ENCODE measurements at places on chromosomes 7 and 10.

DNA sequence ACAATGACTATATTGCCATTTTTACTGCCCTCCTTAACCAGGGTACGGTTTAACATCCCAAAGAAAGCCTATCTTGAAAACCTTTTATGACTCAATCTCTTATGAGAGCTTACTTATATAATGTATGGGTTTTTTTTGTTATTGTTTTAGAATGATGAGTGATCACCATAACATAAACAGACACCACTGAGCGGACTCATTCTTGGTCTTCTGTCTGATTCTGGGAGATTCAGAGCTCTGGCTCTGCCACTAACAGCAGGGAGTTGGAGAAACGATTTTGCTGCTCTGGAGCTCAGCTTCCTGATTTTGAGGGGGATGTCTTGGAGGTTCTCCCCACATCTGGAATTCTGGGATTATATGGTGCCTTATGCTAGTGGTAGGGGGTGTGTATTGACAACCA is 244.1 kb downstream of the FRMD4A start:
- DNase-seq: no peak

DNA sequence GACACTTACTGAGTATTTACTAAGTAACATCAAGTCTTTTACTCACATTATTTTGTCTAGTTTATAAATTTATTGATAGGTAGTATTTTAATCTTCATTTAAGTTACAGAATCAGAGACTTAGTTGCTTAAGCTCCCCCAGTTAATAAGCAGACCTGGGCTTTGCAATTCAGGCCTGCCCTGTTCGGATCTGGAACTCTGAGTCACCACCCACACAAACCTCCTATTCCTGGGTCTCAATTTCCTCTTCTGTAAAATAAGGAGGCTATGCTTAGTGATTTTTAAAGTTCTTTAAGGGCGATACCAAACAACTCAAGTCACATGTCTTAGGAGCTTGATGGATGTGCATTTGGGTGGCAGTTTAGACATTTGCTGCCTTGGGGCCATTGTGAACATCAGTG is 3.5 kb upstream of the MGAM start:
- no peak for DNase-seq

DNA sequence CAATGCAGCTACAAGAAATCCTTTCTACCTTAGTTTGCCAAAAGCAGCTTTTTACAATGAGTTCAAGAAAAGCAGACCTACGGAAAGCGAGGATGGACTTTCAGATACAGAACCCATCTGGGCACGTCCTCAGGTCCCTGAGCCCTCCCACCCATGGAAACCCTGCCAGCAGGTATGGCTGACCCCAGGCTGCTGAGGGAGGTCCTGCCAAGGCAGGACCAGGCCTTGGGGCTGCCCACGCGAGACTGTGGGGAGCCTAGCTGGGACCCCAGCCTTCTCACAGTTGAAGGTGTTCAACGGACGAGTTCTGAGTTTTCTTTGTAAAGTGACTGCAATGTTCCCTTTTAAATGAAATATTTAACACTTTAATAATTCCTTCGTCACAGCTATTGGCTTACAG is 245.0 kb downstream of the MGMT start:
- no peak for DNase-seq

GRCh38 chr7:125423458-125424155 is 494.0 kb upstream of the POT1 start:
- no peak for DNase-seq

DNA sequence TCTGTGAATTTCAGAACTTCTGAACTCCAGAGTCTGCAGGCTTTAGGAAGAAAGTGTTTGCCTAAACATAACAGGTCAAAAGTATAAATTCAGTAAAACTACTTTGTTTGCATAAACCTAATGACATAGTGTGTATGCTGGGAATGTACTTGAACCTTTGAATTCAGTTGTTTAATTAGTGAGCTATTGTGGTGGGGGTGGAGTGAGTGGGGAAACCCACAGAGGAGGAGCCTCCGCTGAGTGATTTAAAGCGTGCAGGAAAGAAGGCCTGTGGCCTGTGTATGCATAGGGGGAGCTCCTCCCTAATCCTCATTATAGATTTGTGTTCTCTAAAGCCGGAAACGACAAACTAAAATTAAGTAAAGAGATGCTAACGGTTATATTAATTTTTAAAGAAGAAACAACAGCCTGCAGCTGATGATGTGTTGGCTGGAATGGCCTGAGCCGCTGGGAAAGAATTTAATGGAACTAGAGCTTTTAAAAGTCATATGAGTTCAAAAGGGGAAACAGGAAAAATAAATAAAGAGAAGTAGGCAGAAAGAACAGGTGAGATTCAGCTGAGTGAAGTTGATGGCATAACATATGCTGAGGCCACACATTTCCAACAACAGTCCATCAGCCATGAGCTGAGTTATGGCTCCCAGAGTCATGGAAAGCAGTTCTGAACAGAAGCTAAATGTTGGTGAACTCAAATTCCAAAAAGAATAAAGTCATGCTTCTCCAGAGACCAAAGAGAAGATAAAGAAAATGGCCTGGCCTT is 595.0 kb downstream of the GRM8 start:
- DNase-seq: no peak

- DNase-seq: no peak
Observed at GRCh38 chr7:148622887-148623585, 32.5 kb downstream of the C7orf33 start.

GRCh38 chr10:60803433-60803832 is 25.2 kb downstream of the CDK1 start:
- no peak for DNase-seq

DNA sequence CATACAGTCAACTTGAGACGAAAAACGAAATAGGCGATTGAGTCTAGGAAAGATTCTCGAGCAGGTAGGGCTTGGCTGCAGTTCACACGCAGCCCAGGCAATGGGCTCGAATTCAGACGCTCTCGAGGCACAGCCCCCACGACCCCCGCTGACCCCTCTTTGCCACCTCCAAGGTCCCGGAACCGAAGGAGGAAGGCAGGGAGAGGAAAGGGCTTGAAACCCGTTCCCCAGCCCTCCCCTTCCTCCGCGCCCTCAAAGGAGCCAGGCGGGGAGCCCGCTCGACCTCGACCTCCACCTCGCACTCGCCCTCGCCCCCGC is 441 bp downstream of the CCDC186 start:
- no peak for DNase-seq

- DNase-seq: no peak
Observed at GRCh38 chr10:45076891-45077290, 76.2 kb downstream of the ZNF22 start.

DNA sequence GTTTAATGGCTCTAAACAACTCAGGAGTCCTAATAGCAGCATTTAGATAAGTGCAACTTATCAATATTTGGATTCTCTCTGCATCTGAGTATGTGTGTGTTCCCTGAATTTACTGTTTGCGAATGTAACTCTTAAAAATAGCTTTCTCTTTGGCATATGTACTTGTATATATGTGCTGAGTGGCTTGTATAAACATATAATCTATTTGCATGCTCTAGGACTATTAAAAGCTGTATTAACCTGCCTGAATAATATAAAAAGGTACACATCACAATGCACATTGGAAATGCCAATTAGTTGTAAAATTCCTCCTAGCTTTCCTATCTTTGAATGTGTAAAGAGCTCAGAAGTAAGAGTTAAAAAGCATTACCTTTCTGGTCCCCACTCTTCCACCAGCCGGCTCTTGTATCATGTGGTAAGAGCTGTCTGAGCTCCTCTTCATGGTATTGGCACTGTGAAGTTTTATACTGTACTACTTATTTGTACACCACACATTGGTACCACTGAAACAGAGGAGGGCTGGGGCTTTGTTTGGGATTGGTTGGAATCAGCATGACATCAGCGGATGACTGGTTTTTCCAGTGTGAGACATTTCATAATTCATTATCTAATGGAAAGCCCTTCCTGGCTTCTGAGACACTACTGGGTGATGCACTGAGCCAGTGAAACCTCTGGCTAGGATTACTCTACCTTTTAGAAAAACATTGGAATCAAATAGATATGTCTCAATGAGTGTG is at the start of gene INHBA:
Gene INHBA, minus strand, starts transcription at position 456 of the 737 bp plus-strand sequence. CDS start 2,716 bp downstream, outside the sequence.
- DNase-seq: no peak

GRCh38 chr7:98982686-98983085 is 104.4 kb downstream of the TRRAP start:
- DNase-seq: no peak

GRCh38 chr7:66429498-66430163 is 199.1 kb upstream of the KCTD7 start:
- no peak for DNase-seq

- no peak for DNase-seq
Observed at GRCh38 chr10:13496164-13496563, 32.6 kb downstream of the BEND7 start.

DNA sequence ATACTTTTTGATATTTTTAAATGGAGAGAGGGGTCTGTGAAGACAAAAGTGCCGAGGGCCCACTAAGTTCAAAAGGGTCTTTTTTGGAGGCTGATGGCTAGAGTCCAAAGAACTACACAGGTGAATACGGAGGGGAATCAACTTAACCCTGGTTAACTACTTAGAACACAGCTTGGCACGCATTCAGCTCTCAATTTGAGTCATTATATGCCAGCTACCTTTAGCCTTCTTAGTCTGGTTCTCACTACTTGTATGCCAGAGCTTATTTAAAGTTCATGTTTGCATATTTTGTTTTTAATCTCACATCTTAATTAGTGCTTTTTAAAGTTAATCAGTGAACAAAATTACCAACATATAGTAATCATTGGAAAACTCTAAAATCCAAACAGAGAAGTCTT is 80.8 kb downstream of the VWDE start:
- DNase-seq: no peak

DNA sequence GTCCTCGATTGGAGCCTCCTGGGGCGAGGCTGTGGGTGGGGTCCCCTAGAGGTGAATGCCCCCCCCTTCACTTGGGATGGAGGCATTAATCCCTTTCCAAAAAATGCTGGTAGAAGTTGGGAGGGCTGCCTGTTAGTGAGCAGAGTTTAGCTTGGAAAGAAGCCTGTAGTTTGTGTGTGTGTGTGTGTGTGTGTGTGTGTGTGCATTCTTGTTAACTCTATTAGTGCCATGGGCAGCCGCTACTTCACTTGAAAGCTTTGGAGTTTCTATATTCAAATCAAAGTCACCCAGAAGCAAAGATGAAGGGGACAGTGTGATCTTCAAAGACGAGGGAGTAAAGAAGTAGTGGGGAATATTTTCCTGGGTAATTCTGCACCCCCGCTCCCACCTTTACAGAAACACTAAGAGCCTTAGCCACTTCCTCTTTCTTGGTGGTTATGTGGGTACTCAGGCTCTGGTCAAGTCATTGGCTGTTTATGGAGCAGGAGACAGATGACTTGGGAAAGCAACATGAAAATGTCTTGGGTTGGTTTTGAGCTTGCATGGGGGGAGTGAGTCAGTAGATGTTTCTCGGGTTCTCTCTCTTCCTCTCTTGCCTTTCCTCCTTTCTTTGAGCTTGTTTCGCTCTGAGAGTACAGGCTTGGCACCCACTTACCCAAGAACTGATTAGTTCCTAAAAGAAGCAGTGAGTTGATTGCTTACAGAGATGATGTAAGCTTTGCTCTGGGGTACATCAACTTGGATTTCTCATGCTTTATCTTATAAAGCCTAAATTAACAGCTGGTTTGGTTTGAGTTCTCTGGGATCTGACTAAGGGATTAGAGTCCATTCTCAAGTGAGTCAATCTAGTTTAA is 35.9 kb downstream of the TCF7L2 start:
- no peak for DNase-seq

DNA sequence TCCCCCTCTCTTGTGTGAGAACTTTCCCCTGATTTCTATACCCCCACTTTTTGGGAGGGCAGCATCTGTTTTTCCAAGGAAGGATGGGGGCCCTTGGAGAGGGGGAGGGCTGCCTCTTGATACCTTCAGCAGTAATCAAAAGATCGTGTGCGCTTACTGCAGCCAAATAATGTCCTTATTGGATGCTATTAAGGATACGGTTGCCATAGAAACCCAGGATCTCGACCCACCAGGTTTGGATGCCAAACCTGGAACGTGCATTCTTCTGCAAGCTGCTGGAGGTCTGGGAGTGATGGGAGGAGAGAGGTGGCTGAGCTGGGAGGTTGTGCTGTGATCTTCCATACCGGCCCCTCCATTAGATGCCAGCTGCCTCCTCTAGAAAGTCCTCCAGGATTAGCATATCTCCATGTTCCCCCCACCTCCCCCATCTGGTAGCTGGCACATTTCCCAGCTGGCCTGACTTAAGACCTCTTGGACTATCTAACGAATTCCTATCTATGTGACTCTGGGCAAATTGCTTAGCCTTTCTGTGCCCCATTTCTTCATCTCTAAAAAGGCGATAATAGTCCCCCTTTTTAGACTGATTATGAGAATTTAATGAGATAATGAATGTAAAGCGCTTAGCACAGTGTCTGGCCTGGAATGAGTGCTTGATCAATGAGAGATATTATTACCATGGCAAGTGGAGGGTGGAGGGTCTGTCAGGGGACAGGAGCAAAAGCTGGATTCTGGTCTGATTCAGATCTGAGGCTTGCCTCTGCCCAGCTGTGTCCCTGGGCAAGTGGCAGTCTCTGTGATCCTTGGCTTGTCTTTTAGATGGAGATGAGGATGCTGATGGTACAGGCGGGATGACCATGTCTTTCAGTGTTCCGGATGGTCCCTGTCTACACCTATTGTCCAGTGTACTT is 78.5 kb upstream of the PCBD1 start:
- no peak for DNase-seq

DNA sequence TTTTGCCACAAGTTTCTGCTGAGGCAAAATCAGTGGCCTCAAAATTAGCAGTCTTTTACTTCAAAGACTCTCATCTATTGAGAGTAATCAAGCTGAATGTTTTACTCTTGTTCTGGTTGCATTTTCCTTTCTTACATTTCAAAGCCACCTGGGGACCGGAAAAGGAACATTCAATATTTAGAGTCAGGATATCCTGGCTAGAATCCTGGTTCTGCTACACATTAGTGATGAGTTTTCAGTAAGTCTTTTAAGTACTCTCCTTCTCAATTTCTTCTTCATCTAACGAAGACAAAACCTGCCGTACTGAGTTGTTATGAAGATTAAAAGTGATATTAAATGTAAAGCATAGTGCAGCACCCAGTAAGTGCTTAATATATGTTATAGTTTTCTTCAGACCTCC is 52.5 kb downstream of the LAMB4 start:
- no peak for DNase-seq

DNA sequence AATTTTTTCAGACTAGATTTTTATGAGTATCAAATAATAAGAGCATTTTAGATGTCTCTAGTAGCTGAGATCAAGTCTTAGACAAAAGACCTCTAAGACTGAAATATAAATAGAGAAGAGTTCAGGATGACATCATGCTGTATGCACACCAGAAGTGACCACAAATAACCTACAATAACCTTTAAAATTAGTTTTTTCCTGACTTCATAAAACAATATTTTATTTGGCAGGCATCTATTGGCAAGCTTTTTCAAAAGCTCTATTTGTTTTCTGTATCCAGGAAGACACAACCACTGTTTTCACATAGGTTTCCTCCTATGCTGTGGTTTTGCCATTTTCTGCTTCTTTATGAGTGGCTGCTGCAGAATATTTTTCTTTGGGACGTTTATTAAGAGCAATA is 359.1 kb downstream of the CRPPA start:
- peak; percentile 10 for DNase-seq

All from central memory CD4-positive, alpha-beta T cell (primary cell).